Hepatocyte (in vitro differentiated cells): ENCODE measurements at places on chromosomes 1 and 21. TPM values are rescaled to one million over a fixed set of nuclear protein-coding genes. Genes with fewer than 3 reads are reported as not detected.

DNA sequence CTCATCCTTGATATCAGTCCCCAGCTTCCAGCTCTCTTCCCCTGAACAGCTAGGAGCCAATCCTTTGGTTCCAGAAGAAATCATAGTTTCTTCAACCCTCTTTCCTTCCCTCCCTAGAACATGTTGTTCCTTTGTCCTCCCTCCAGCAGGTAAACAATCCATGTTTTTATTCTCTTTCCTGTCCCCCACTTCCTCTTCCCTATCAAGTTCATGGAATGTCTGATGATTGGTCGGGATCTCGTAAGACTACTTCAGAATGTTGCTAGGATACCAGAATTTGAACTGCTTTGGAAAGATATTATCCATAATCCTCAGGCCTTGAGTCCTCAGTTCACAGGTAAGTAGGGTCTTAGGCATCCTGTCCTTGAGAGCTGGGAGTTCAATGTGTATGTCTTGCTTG lies 23.1 kb upstream of the SLC27A3 start:
- no peak for DNase-seq

DNA sequence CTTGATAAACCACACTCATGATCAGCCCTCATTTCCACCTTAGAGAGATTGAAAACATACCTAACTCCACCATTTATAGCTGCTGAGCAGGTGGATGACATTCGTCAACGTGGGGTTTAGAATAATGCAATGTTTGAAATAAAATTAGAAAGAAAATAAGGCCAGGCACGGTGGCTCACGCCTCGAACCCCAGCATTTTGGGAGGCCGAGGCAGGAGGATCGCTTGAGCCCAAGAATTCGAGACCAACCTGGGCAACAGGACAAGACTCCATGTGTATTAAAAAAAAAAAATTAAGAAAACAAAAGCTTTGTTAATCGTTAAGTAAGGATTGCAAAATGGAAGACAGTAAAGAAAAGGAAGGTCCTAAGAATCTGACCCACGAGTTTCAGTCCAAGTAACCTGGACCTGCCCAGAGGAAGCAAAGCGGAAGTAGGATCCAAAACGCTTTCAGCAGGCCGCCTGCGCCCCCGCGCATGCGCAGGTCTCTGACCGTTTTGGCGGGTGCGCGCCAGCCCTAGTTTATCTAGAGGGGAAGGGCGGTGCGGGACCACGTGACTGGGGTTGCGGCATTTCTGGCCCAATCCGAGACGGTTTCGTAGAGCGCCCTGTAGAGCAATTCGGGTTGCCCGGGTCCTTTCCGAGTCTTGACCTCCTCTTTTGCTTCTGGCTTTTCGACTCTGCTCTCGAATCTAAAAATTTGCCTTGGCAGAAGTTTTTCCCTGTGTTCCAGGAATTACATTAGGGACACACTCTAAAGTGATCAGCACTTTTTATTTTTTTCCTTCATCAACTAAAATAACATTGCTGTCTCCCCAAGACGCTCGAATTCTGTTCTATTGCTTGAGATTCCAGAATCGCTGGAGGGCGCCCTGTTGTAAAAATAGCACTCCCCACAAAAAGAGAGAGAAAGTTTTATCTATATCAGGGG lies 22.5 kb downstream of the ANP32E start:
- peak; percentile 98 for DNase-seq

GRCh38 chr1:25544819-25545218 lies 1.4 kb downstream of the LDLRAP1 start:
- no peak for DNase-seq

DNA sequence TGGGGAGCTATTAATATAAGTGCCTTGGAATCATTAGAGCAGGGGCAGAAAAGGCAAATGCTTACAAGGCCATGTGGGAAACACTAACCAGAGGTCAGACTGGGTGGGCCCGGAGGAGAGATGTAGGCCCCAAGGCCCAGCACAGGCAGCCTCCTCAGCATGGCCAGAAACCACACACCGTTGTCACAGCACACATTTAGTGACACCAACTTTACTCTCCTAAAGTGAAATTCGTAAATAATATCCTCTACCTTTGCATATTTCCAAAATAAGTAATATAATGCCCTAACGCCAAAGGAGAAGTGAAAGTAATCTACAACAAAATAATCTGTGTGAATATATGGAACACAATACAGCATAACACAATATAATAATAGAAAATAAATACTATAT lies 62.6 kb downstream of the KIF21B start:
- no peak for DNase-seq

- peak; percentile 2 for DNase-seq
Observed at GRCh38 chr1:3777647-3778589, 5.4 kb downstream of the SMIM1 start.

DNA sequence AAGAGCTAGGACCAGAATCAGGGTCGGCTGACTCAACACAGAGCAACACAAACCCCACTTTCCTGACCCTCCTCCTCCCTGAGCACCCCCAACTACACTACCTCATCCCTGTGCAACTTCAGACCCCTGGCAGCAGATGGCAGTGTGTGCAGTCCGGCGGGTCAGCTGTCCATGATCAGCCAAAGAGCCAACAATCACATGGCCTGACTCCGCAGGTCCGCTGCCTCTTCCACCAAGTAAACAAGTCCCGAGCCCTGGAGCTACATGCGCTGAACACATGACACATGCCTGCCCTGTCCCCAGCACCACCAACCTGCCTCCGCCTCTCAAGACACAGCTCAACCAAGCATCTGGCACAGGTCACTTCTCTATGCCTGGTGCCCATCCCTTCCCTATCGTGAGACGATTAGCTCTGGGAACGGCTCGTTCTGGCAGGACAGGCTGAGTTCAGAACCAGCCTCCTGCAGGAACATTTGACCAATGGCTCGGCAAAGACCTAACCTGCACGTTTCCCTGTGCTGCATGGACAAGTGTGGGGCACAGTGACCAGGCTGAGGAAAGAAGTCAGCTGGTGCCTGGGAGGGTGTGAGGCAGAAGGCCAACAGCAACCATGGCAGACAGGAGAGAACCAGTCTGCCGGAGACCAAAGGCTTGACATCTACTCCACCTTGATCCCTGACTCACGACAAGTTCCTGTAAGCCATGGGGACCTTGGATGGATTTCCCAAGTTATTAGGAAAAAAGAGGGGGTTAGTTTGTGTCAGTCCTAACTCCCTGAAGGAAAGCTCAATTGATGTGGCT lies 60.3 kb downstream of the CD46 start:
- peak; percentile 51 for DNase-seq

DNA sequence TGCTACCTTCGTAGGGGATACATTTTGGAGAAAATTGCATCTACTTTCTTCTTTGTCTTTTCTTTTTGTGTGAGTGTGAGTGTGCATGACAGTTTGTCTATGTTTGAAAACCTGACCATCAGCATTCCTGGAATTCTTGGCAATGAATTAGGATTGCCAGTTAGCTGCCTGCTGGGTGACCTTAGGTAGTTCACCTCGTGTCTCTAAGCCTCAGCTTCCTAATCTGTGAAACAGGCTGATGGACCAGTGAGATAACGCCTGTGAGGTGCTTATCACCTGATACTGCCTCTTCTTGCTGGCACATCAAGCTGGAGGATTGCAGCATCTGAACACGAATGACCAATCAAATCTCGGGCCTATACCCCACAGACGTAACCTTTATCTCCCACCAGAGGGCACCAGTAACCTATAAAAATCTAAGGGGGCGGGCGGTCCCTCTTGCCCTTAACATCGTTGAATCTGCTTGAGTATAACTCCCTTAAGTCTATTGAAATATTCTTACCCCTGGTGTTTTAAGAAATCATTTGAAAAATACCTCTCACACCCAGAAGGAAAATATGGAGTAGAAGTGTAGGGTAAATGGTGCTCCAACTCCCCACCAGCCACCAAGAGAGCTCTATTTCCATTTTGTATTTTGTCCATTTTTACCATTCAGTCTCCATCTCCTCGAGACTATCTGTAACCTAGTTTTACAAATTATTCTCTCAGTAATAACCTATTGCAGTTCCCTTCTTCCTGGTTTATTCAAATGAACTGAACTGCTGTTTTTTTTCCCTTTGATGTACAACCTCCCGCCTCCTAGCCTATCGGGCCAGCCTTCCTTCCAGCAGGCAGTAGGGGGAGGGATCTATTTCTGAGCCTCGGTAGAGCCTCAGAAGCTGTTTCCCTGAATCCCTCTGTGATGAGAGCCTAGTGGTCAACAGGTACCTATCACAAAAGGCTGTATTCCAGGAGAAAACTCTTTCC lies 49.7 kb downstream of the MDM4 start:
- peak; percentile 85 for DNase-seq

- DNase-seq: peak; percentile 62
Observed at GRCh38 chr1:112396653-112397471, 848 bp downstream of the CTTNBP2NL start.

DNA sequence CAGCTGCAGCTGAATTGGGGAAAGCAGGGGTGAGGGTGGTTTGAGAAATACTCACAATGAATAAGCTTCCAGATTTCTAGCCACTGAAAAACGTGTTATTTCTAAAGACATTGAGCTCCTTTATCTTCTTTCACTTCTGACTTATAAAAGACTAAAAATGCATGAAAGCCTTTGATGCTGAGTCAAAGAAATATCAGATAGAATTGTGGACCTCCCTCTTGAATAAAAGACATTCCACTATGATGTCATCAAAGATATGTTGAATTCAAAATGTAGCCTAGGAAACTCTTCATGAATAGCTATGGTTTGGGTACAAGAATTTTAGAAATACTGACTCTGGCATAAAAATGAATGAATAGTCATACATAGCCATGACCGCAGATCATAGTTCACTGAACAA lies 44.7 kb upstream of the COL24A1 start:
- DNase-seq: no peak

DNA sequence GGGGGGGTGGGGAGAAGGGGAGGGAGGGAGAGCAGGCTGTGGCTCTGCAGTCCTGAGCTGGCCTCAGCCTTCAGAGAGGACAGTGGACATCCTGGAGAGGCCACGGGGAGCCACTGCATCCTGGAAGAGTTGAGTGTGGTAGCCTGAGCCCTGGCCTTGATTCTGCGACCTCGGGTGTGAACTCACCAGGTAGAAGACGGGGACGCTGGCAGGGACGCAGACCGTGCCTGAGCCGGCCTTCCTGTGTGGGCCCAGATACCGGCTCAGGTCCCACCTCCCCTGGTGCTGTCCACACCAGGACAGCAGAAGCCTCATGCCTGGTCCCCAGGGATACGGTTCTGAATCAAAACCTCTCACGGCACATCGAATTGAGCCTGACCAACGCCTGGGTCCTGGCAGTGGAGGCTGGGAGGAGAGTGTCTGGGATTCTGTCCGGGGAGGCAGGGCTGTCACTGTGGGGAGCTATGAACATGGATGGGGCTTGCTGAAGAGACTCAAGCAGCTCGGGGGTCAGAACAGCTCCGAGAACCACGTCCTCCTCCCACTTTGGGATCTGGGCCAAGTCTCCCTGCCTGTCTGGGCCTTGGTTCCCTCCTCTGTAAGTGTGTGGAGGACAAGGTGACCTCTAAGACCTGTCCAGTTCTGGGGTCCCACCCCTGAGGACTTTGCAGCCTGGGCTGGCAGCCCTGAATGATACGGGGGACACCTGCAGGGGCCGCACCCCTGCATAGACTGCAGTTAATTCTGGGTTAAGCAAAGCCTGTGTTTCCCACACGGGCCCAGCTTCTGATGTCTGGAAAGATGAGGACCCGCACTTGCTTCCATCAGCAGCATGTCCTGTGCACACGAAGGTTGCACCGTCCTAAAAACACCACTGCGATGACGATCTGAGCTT lies 30.4 kb downstream of the RRP1 start:
- no peak for DNase-seq

GRCh38 chr1:243786531-243786930 lies 63.5 kb downstream of the AKT3 start:
- DNase-seq: no peak

The SIM2 gene
- polyA plus RNA-seq: 0.13 and 0.35 TPM in 2 replicates

The TEX38 gene
- 0.27 and 0.40 TPM in 2 replicates for polyA plus RNA-seq

The REN gene
- polyA plus RNA-seq: 18.4 and 39.7 TPM in 2 replicates

The RXFP4 gene
- polyA plus RNA-seq: not detected in 2 replicates

The PRELP gene
- polyA plus RNA-seq: 8.7 and 10.8 TPM in 2 replicates

The RASAL2 gene
- polyA plus RNA-seq: 8.7 and 14.5 TPM in 2 replicates
